ENCODE measurements at places on chromosomes 2 and 18.
A peak's percentile ranks its signal among the peaks of the same experiment; 100 is the strongest.

DNA sequence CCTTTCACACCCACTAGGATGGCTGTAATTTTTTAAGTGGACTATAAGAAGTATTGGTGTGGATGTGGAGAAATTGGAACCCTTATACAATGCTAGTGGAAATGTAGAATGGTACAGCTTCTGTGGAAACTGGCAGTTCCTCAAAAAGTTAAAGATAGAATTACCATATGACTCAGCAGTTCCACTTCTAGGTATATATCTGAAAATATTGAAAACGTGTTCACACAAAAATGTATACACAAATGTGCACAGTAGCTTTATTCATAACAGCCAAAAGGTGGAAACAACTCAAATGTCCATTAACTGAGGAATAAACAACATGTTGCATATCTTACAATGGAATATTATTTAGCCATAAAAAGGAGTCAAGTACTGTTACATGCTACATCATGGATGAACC lies 17.7 kb downstream of the TANK start:
- no peak for DNase-seq

- DNase-seq = no peak
Measured at GRCh38 chr18:31880186-31880898, 62.6 kb downstream of the TRAPPC8 start.

- no peak for DNase-seq
Measured at GRCh38 chr2:100036026-100036425, 106.4 kb downstream of the AFF3 start.

DNA sequence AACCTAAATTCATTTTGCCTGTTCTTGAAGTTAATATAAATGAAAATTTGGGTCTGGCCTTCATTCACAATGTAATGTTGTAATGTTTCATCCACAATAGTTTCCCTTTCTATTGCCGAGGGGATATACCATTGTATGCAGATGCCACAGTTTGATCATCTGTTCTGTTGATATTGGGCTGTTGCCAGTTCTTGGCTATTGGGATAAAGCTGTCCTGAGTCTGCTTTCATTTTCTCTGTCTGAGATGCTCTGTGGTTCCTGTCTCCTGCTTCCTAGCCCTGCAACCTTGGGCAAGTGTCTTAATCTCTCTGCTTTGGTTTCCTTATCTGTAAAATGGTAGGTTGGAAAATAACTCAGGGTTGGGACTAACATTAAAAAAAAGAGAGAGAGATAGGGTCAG lies 25.2 kb downstream of the B3GNT2 start:
- no peak for DNase-seq

- no peak for DNase-seq
Measured at GRCh38 chr18:36372903-36373311, 75.4 kb downstream of the FHOD3 start.

DNA sequence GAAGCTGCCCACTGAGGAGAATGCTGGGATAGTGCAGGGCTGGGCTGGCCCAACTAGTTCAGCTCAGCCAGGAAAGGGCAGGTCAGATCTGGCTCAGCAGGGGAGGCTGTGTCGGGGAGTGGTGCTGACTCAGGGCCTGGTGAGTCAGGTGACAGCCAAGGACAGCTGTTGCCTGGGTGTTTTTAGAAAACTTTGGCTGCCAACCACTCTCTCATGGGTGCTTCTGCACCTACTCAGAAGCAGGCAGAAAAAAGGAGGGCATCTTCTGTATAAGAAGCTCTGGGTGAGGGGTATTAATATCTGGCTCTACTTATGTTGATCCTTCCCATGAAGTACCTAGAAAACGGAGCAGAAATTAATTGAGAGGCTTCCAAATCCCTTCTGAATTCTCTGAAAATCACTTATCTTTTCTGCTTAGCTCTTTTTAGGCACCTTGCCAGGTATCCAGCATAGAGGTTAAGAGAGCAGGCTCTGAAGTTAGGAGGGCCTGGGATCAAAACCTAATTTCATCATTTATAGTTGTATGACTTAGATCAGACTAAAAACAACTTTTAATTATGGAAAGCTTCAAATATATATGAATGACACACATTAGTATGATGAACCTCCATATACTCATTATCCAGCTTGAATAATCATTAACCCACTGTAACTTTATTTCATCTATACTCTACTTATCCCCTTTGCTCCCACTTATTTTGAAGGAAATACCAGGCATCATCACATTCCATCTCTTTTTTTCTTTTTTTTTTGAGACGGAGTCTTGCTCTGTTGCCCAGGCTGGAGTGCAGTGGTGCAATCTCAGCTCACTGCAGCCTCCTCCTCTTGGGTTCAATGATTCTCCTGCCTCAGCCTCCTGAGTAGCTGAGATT lies 15.5 kb upstream of the RAB10 start:
- DNase-seq = peak; percentile 8

GRCh38 chr2:5697562-5697961 lies 5.4 kb downstream of the SOX11 start:
- DNase-seq = no peak

DNA sequence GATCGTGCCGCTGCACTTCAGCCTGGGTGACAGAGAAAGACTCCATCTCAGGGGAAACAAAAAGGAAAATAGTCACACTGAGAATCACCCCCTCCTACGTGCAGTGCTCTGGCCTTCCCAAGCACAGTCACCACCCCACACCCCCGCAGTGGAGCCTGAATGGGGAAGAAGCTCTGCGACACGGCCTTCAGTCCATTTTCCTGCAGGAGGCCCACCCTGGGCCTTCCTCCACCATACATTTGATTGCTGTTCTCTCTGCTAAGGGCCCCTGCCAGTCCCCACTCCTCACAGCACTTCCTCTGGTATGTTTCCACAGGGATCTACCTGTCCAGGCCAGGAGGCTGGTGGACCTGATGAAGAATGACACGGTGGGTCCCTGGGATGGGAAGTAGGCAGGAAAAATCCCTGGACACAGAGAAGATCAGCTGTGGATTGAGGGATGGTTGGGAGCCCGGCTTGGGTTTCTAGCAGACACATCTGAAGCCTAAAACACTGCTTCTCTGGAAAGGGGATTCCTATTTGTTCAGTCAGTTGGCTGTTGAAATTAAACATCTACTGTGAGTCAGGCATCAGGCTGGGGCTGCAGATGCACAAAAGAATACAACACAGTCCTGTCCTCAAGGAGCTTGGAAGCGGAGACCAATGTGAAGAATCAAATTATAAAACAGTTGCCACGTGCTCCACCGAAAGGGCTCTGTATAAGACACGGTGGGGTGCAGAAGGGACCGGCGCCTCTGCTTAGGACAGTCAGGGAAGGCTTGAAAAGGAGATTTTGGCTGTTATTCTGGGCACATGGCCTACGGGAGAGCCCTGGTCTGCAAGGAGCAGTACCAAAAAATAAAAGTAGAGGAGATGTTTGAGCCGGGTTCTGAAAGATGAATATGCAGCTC lies 82.2 kb downstream of the PLB1 start:
- no peak for DNase-seq

GRCh38 chr2:63721082-63721424 lies 120.6 kb upstream of the UGP2 start:
- no peak for DNase-seq
